ENCODE measurements at places on chromosomes 1 and 21. TPM values are rescaled to one million over a fixed set of nuclear protein-coding genes. Genes with fewer than 3 reads are reported as not detected.

MYCL gene
- total RNA-seq, result 10.7 TPM

PCSK9 gene
- 2.2 TPM for total RNA-seq

ADGRL2 gene
- 191 TPM for total RNA-seq

COL8A2 gene
- 3.7 TPM for total RNA-seq

C8A gene
- not detected for total RNA-seq

FCRL6 gene
- total RNA-seq, result not detected

RIMS3 gene
- 0.99 TPM for total RNA-seq

NID1 gene
- total RNA-seq, result 156 TPM

HLCS gene
- 21.9 TPM for total RNA-seq

GJA9 gene
- not detected for total RNA-seq

ADCY10 gene
- total RNA-seq, result 0.18 TPM

CFAP141 gene
- not detected for total RNA-seq

RIPK4 gene
- total RNA-seq, result 29.6 TPM

Data from metanephros (tissue), 2 donors.